ENCODE measurements at places on chromosomes 3 and 15.

DNA sequence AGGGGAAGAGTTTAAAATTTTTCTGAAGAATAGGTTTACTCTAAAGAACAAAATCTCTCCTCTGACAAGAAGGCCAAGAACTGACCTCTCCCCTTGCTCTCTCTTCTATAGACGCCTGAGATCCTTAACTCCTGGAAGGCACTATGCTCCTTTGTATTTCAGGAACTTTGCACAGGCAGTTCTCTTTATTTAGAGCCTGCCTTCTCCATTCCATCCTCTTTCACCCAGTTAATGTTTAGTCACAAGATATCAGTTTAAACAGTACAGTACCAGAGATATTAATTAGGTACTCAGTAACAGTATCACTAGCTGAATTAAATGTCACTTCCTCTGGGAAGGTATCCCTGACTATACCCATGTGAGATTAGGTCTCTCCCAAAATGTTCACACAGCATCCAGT, 33.5 kb downstream of the HERC1 start:
- DNase-seq, result no peak

GRCh38 chr3:97187771-97188170, 373.4 kb downstream of the EPHA6 start:
- no peak for DNase-seq

DNA sequence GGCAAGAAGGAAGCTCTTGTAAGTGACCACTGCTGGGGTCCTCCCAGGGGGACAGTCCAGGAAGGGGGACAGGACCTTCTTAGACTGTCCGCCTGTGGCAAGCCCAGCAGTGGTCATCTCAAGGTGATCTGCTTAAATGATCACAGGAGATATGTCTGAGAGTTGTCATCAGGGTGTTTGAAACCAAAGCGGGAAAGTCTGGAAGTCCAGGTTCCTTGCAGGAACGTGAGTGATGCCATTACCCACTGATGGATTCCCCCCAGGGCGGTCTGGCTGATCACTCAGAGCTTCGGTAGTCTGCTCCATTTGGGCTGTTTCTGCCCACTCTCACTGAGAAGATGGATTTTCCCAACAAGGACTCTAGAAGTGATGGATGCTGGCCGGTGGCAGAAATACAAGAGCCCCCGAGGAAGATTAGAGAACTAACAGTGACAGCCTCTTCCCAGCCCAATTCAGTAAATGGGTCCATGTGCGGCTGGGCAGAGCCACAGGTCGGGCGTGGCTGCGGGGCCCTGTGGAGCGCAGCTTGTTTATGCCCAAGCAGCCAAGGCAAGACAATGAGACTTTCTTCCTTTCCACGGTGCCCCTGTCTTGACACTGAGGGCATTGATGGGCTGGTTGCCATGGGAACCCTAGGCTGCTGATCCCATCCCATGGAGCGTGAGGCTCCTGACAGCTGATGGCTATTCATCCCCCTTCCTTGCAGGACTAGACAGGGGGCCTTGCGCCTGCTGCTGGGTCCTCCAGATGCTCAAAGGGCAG, 9.5 kb downstream of the PCSK6 start:
- peak; percentile 36 for DNase-seq

DNA sequence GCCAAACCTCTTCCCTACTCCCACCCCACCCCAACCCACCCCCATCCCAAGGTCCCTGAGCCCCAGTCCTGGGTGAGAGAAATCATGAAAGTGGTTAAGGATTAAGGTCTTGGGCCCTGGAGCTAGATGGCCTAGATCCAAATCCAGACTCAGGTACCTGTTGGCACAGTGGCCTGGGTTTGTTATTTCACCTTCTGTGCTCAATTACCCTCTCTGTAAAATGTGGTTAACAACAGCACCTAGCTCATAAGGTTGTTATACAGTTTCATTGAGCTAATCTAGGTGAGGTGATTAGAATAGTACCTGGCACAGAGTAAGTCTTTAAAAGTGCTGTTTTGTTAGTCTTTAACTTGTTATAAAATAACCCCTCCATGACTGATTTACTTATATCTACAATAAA, 6.4 kb upstream of the SNUPN start:
- DNase-seq, result no peak

DNA sequence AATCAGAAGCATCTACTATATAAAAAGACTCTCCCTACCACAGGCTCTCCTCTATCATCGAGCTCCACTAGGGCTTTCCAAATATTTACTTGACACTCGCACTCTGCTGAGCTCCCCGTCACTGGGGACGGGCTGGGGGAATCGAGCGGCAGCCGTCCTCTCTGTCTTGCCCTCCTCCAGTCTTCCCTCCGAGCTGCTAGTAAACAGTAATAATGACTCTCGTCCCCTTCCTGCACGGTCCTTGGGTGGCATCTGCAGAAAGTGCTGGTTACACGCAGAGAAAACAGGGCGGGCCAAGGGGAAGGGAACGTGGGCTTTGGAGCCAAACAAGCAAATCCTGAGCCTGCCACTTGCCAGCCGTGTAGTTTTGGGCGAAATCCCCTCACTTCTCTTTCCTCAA, 96.6 kb downstream of the LRIG1 start:
- DNase-seq, result no peak

- DNase-seq, result no peak
These were observed 583.0 kb upstream of the GOLIM4 start for GRCh38 chr3:168678730-168679129.

DNA sequence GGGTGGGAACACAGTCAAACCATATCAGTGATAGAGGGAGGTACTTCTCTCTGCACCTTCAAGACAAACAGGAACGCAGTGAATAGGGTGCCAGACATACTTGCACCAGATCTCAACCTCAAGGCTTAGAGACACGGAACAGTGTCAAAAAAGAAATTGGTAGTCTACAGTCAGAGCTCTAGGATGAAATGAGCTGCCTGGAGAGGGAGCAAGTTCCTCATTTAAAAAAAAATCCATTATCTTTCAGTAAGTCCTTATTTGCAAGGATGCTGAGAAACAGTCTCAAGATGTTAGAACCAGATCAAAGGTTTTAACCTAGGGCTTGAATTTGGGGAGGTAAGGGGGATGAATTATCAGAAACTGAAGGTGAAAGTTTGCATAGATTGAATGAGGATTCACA, 20.2 kb upstream of the LMCD1 start:
- no peak for DNase-seq

DNA sequence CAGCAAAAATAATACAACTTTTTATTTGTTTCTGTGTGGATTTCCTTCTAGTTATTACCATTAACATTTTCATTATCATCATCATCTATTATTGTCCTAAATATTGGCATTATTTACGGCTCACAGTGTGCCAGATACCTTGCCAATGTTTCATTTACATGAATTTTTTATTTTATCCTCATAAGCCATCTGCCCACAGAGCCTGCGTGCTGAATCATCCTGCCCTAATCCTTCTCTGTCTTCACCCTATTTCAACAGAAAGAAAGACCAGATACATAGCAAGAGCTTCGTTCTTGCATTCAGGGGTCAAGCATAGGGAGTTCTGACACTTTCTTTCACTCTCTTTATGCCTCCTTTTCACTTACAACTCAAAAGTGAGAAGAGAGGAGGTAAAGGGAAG, 82.0 kb downstream of the KCNMB2 start:
- DNase-seq, result no peak

GRCh38 chr3:70488816-70489215, 176.4 kb upstream of the MDFIC2 start:
- DNase-seq, result no peak

DNA sequence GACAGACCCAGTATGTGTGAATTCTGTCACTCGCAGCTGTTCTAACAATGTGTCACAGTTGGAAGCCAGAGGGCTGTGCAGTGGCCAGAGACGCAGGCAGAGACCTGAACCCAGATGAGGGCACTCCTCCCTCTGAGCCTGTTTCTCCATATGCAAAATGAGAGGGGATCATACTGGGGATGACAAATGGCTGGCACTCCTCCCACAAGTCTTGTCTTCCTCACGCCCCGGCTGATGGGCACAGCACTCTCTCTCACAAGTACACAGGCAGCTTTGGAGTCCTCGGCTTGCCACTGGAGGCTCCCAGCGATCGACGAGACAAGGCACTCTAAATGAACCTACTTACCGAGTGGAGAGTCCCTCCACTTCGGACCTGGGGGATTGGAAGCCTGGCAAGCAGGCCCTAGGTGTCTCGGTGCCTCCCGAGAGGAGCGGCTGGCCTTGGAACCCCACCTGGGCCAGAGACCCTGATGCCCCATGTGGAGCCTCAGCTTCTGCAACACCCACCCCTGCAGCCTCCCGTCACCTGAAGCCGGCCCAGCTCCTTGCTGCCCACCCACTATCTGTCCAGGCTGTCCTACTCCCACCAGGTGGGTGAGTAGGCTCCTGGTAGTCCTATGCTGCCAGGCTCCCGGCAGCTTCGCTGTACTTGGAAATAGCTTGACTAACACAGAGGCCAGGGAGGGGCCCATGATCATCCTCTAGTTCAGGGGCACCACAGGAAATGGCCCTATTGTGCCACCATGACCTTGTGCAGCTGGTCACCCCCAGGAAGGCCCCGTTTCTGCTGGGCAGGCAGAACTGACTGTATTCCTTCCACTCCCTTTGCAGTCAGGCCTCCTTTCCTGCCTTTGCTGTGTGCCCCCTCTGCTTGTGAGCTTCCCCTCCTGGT, 65.0 kb upstream of the IQSEC1 start:
- no peak for DNase-seq

DNA sequence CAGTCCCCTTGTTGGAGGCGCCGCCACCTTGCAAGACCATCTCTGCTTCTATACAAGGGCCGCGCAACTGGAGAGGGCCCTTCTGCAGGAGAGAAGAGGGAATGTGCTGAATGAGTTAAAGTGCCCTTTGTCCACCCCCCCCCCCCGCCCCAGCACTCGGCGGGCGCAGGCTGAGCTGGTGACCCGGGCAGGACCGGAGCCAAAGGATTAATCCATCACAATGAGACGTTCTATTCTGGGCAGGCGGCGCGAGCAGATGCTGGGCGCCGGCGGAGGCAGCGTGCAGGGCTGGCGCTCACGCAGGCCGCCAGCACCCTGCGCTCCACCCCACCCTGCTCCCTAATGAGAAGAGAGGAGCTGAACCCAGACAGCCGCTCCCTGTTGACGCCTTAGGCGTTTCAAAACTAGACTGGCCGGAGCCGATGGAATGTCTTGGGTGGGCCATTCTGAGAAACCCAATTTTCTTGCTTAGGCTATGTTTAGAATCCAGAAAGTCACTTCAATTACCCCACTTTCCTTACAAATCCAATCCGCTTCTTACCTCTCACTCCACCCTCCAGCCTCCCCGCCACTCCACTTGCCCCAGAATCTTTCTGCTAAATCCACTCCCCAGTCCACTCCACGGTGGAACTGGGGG, 32.9 kb downstream of the GJD2 start:
- DNase-seq, result no peak

- no peak for DNase-seq
These were observed 29.2 kb downstream of the PDHB start for GRCh38 chr3:58404396-58404795.

DNA sequence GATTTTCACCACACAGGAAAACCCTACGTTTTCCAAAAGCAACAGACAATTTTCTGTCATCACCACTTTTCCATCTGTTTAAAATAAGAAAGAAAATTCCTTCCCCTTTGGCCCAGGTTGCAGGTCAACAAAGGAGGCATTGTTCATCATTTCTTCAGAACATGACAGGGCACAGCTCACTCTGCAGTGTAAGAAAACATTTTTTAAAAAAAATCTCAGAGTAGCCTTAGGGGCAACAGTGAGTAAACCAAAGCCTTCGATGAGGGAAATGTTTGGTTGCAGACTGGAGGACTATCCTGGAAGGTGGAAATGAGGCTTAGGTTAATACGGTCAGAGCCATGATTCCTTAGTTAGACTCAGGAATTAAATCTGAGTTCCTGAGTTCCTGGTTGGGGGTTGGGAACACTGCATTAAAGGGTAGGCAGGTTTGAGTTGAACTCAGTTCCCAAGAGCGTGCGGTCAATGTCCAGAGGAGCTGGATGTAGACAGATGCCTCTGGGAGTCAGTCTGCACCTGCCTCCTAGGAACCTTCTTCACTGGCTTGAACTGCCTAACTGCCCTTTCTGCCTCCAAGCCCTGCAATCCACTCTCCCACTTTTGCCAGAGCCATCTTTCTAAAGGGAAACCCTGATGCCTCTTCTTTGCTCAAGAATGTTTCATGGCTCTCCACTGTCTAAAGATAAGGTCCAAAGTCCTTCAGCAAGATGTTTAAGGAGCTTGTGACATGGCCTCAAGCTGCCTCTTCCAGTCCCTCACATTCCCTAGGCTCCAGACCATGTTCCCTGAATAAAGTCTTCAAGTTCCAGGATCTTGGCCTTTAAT, 3.3 kb upstream of the HES1 start:
- DNase-seq, result no peak

DNA sequence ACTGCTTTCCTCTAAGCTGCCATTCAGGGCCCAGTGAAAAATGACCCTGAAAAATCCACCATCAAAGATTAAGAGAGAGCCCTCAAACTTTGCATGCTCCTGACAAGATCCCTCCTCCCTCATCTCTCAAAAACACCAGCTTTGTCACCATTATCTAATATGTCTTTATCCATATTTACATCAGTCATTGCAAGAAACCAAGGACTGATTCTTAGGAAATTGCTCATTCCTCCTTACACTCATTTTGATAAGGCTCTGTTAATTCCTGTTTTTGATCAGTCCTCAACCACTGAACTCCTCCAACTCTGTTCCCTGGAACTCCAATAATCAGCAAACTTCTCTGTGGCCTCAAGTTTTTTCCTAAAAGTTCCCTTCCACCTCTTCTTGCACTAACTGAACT, 51.8 kb downstream of the CD200 start:
- no peak for DNase-seq

- no peak for DNase-seq
These were observed 7.1 kb downstream of the P4HTM start for GRCh38 chr3:48997102-48997635.

- DNase-seq, result no peak
These were observed 84.5 kb upstream of the SYNPR start for GRCh38 chr3:63193647-63194046.

DNA sequence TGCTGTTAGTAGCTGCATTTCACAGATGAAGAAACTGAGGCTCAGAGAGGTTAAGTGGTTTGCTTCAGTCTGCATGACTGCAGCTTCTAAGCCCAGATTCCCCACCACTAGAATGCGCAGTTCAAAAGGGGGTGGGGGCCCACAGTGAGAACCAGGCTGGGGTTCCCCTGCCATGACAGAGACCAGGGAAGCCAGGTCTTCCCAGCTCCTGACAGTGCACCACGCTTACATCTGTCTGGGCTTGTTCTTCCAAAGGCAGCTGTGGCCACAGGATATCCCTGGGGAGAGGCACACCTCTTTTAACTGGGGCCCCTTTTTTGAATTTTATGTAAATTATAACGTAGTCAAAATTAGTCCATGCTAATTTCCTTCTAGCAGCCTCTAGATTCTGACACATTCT, 5.3 kb downstream of the PLEKHO2 start:
- no peak for DNase-seq

- no peak for DNase-seq
These were observed 10.0 kb downstream of the ITPKA start for GRCh38 chr15:41503669-41504010.

GRCh38 chr3:176799675-176800074, 397.6 kb downstream of the TBL1XR1 start:
- DNase-seq, result no peak

DNA sequence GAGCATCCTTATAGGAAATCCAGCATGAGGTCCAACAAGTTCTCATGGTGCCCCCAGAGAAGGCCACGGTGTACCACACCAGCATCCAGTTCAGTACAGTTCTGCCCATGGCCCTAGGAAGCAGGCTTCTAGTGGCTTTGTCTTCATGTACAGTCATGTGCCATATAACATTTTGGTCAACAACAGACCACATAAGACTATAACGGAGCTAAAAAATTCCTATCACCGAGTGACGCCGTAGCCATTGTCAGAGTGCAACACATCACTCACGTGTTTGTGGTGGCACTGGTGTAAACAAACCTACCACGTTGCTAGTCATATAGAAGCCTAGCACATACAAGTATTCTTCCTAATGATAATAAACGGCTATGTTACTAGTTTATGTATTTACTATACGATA, 209.0 kb downstream of the ARRDC4 start:
- DNase-seq, result no peak
